Articular chondrocyte of knee joint (primary cell): ENCODE measurements at places on chromosomes 16 and 17. TPM values are rescaled to one million over a fixed set of nuclear protein-coding genes. Genes with fewer than 3 reads are reported as not detected.

Gene CHAD
- not detected in 2 replicates for total RNA-seq

Gene MT1F
- 0.39 and 0.65 TPM in 2 replicates for total RNA-seq

Gene ALDH3A1
- 5.6 and 9.3 TPM in 2 replicates for total RNA-seq

Gene NGFR
- 0.11 and 0.13 TPM in 2 replicates for total RNA-seq

Gene TPSD1
- total RNA-seq: not detected in 2 replicates

Gene ZPBP2
- total RNA-seq: not detected in 2 replicates

Gene DHRS13
- total RNA-seq: 2.4 and 3.5 TPM in 2 replicates

Gene ARHGAP44
- total RNA-seq: 1.6 and 3.1 TPM in 2 replicates

Gene SOX8
- total RNA-seq: 0.91 and 3.1 TPM in 2 replicates

Gene RUNDC3A
- total RNA-seq: 0.13 TPM in 1 of 2 replicates, not detected in the other

Gene PLA2G10
- not detected in 2 replicates for total RNA-seq

Gene MRPS34
- 36.3 and 42.9 TPM in 2 replicates for total RNA-seq

Gene OVCA2
- 39.3 and 44.9 TPM in 2 replicates for total RNA-seq

Gene DUXB
- not detected in 2 replicates for total RNA-seq

Gene DOC2A
- total RNA-seq: under 0.01 and 0.13 TPM in 2 replicates

Gene MARVELD3
- 0.11 TPM in 1 of 2 replicates, not detected in the other for total RNA-seq

Gene FBXW10B
- total RNA-seq: 1.0 and 1.6 TPM in 2 replicates
